Stimulated activated CD4-positive, alpha-beta T cell treated with anti-CD3 and anti-CD28 coated beads, TNF-alpha, amount 100 ng/mL, for 24 hours (primary cell): ENCODE measurements at places on chromosomes 2 and 18.

DNA sequence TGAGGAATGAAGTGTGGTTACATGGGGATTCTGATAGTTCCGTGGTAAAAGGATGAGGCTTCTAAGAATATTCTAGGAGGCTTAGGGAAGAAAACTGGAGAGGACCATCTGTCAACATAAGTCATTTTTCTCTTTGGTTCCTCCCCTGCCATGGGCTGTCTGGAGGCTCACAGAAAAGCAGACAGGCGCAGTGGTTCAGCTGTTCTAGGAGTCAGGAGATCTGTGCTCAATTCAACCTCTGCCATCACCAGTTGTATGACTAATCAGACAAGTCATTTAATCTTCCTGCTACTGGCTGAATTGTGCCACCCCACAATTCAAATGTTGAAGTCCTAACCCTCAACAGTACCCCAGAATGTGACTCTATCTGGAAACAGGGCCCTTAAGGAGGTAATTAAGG is 36.4 kb downstream of the ADAM17 start:
- DNase-seq, result no peak

DNA sequence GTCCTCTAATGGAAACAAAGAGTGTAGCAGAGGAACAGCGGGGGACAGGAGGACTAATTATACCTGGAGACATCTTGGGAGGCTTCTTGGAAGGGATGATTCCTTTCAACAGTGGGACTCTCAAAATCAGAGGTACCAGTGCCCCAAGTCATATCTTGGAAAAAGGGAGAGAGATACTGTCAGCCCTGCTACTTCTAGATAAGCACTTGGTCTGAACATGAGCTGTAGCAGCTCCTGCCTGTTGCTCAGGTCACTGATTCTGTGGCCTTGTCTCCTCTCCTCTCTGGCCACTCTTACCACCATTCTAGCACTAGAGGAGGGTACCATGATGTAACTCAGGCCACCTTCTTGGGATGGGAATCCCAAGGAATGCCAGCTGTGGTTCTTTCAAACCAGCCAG is 54.5 kb downstream of the MFSD6 start:
- DNase-seq, result no peak

DNA sequence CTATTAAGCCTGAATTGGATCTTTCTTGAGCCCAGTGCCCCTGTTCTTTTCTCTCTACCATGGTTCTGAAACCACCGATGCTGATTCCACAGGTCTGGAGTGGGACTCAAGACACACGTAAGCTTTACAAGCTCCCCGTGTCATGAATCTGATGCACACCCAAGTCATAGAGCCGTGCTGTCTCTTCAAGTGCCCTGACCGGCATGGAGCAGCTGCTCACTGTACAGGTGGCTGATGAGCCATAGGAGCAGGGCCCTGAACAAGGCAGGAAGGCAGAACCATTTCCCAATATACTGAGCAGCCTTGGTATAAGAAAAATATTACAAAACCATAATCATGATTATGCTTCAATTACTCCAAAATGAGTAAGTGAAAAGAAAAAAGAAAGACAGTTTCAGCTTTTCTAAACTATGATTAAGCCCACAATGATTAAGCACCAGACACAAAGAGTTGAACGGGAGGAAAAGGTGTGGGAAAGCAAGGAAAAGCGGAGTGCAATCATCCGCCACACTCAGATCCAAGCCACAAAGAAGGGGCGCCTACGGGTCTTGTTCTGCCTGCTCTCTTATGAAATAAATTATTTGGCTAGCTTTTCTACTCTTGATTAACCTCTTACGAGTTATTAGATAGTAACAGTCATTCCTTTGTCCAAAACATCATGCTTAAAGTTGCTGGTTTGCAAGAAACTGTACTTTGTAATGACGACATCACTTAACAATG is 41.7 kb downstream of the NOL10 start:
- DNase-seq, result no peak

GRCh38 chr2:42117182-42117579 is 52.0 kb upstream of the EML4 start:
- no peak for DNase-seq

DNA sequence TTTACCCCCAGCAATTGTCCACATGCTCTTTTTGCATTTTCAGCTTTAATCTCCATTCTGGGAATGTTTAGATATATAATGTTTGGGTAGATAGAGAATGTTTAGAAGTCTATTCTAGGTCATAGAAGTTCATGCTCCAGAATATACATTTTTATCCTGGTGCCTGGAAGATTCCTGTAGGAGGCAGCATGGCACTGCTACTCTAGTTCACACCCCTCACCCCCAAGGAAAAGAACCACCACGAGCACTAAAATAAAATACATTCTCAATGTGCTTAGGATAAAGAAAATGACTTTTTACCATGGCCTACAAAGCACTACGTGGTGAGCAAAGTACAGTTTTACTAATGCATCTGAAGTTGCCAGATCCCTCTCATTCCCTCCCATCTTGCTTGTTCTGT is 53.8 kb downstream of the MYO1B start:
- DNase-seq, result no peak

- DNase-seq, result no peak
Observed at GRCh38 chr2:156473445-156473844, 37.3 kb downstream of the GPD2 start.

DNA sequence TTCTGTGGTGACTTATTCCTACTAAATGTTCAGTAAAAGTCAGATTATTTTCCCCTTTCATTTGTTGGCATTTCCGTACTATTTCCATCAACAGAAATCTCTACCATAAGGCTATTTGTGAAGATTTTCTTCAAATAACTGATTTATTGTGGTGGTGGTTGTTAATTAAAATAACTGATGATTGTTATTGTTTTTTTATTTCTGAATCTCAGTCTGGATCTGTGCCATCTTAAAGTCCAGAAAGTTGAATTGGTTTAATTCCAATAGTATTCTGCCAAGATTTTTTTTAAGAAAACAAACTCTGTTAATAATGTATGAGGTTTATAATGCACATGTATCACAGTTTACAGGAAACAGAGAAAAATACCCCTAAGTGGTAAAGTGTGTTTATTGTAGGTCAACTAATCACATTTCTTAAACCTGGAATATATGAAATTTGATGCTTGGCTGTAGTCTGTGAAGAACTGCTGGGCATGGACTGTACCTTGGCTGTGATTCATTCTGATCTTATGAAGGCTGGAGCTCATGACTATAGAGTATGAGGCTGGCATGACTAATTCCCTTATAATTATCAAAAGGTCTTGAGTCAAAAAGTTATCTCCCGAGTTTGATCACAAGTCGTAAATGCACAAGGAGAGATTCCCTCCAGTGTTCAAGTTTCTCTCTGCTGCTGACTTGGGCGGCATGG is 134.2 kb upstream of the RND3 start:
- no peak for DNase-seq

DNA sequence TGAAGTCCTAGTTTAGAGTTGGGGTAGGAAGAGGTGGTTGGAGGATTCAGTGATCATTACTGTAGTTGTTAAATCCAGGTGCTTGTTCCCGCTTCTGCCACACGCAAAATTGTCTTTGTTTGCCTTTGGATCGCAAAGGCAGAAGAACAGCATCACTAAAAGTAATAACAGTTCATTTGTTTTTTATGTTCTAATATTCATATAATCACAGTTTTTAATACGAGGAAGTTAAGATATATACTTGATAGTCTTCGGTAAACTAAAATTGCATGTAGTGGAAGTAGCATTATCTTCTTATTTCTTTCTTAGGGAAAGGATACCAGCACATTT is 365 bp downstream of the NDUFB3 start:
- no peak for DNase-seq
